ENCODE measurements at places on chromosomes 1 and 21. TPM values are rescaled to one million over a fixed set of nuclear protein-coding genes. Genes with fewer than 3 reads are reported as not detected.

GRCh38 chr1:59828160-59828559 is 13.4 kb downstream of the HOOK1 start:
- DNase-seq = no peak

- no peak for DNase-seq
These were observed 166.2 kb downstream of the CLIC6 start for GRCh38 chr21:34834852-34835501.

DNA sequence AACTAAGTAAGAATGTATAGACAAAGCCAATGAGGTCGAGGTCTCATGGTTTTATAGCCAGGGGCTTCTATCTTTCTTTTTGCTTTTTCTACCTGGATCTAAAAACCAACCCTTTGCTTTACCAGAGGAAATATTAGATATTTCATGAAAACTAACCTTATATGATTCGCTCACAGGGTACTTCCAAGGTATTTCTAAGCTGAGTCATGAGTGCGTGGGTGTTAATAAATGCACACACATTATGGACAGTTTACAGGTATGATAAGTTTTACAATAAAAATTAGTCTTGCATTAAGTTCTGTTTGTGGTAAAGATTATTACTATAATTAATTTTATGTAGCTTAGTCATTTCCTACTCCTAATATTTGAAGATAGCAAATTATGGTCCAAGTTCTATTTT is 217.2 kb downstream of the CHRM3 start:
- no peak for DNase-seq

- DNase-seq = no peak
These were observed 153.2 kb downstream of the VPS13D start for GRCh38 chr1:12383001-12383400.

DNA sequence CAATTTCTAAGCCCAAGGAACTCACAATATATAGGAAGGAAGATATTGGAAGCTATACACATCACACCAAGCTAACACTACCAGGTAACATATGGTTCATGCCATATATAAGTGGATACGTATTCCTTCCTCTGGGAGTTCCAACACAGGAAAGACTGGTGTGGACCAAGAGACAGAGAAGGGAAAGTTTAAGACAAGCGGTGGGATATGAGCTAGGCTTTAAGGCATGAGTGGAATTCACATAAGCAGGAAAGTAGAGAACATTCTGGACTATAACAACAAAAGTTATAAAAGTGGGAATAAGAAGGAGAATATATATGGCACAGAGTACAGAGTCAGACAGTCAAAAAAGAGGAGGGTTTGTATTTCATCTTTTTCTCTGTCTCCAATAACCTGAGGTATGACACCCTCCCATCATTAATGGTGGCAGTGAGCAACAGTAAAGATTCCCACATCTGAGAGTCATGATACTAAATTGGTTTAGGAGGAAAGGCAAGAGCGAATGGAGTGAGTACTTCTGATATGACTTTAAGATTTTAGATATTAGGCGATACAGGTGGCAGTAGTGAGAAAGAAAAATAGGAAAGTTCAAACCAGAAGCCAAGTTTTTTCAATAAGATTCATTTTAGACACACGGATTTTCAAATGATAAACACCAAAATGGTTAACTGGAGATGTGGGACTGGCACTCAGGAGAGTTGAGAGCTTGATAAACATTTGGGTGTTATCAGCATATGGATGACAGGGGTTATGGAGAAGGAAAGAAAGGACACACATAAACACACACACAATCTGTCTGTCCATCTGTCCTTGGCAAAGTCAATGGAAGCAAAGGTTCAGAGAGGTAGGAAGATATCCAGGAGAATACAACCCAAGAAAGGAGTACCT is 87.4 kb upstream of the TTC39A start:
- DNase-seq = peak; percentile 20

GRCh38 chr1:86419277-86419903 is 4.6 kb upstream of the CLCA2 start:
- DNase-seq = peak; percentile 12

- DNase-seq = peak; percentile 74
These were observed 2.1 kb downstream of the VCAM1 start for GRCh38 chr1:100721526-100722207.

The FAM229A gene
- 2.1 TPM for total RNA-seq

The RSPH1 gene
- not detected for total RNA-seq

The GPR153 gene
- total RNA-seq = 7.6 TPM

The KRTAP21-1 gene
- total RNA-seq = not detected

The STX12 gene
- total RNA-seq = 37.9 TPM
